Activated CD8-positive, alpha-beta memory T cell treated with anti-CD3 and anti-CD28 coated beads, Interleukin-2, amount 10 ng/mL, durations not matched to agents 7 days and 5 days (primary cell): ENCODE measurements at places on chromosomes 16 and 17. TPM values are rescaled to one million over a fixed set of nuclear protein-coding genes. Genes with fewer than 3 reads are reported as not detected.

Gene FAHD1
- total RNA-seq: 12.9 TPM

Gene TSPAN10
- 0.23 TPM for total RNA-seq

Gene C16orf92
- not detected for total RNA-seq

Gene FSCN2
- 0.56 TPM for total RNA-seq

Gene ACSF3
- total RNA-seq: 56.7 TPM

Gene HLF
- 2.6 TPM for total RNA-seq

Gene TMEM88
- total RNA-seq: 1.2 TPM

Gene KRT26
- not detected for total RNA-seq

Gene KRTAP1-1
- total RNA-seq: not detected

Gene CCL13
- total RNA-seq: not detected

Gene CLEC19A
- not detected for total RNA-seq

Gene DNAH9
- total RNA-seq: not detected

Gene SPATA22
- total RNA-seq: 0.67 TPM

Gene JUP
- 2.3 TPM for total RNA-seq

Gene TMEM100
- total RNA-seq: not detected
